ENCODE measurements at places on chromosomes 6 and 20.
A peak's percentile ranks its signal among the peaks of the same experiment; 100 is the strongest.

- DNase-seq: no peak
These were observed 256.6 kb upstream of the FOXQ1 start for GRCh38 chr6:1055015-1055921.

GRCh38 chr6:42201382-42201781 lies 6.6 kb upstream of the GUCA1B start:
- no peak for DNase-seq

GRCh38 chr6:37517411-37517812 lies 17.7 kb upstream of the CCDC167 start:
- peak; percentile 79 for DNase-seq

GRCh38 chr6:153101461-153101860 lies 29.6 kb downstream of the RGS17 start:
- no peak for DNase-seq

- no peak for DNase-seq
These were observed 135.7 kb downstream of the KIF13A start for GRCh38 chr6:17851720-17852161.

DNA sequence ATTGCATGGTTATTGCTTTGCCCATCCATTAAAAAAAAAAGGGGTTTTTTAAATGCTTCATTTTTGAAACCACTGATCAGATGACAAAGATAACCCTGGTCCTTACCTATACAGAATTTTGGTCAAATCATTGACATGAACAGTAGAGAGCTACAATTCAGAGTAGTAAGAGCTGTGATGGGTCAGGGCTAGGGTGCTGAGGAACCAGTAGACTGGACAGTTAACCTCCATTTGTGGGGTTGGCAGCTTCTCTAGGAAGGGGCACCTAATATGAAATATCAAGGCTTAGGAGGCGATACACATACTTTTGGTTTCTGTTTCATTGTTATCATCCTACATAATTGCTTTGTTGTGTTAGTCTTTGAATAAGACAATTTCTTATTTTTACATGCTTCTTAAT lies 55.1 kb downstream of the ORC3 start:
- DNase-seq: no peak
